ENCODE measurements at places on chromosomes 2 and 18.

DNA sequence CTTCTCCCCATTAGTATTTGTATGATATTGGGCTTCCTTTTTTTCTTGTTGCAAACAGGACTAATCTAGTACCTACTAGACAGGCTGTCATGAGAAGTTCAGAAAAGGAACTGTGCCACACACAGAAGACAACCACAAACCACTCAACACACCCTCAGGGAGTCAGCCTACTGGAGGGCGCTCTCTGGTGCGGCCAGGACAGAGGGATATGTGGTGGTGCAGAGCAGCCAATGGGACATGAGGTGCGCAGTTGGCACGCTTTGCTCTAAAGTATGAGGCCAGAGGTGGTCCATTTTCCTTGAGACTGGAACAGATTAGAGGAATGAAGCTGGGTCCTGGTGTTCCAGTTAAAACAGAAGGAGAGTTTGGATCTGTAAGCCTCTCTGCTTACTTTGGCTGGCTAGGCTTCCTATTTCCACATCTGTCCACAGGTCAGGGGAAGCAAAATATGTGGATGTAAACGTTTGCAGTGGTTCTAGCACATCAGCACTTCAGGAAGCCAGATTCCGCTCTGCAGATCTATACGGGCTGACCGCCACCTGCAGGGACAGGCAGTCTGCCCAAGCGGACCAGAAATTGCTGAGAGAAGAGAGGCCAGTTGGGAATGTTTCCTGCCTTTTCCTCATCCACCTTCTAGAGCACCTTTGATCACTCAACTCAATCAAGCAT lies 114.1 kb downstream of the GFPT1 start:
- no peak for DNase-seq

- DNase-seq = no peak
Observed at GRCh38 chr2:237876061-237876526, 16.7 kb downstream of the RAMP1 start.

DNA sequence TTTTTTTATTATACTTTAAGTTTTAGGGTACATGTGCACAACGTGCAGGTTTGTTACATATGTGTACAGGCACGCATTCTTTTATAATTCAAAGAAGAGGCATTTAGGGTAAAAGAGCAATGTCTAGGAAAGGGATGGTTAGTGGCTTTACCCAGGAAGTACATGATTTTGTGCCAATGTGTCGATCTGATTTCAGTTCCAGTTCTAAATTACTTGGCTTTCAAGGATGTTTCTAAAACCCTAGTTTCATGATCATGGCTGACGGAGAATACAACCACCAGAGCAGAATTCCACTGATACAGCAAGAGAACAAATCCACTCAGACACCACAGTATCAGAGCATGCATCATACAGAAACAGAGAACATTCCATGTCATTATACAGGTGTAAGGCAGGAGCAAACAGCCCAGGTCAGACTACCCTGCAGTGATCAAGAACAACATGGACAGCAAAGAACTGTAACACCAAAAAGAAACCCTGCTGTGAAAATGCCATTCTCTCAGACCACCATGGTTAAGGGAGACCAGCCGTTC lies 116.7 kb upstream of the STK17B start:
- DNase-seq = no peak

- no peak for DNase-seq
Observed at GRCh38 chr2:28868611-28869010, 1.5 kb downstream of the TRMT61B start.

GRCh38 chr2:181461056-181461997 lies 4.1 kb downstream of the ITGA4 start:
- no peak for DNase-seq
